ENCODE measurements at places on chromosomes 16 and 17.

DNA sequence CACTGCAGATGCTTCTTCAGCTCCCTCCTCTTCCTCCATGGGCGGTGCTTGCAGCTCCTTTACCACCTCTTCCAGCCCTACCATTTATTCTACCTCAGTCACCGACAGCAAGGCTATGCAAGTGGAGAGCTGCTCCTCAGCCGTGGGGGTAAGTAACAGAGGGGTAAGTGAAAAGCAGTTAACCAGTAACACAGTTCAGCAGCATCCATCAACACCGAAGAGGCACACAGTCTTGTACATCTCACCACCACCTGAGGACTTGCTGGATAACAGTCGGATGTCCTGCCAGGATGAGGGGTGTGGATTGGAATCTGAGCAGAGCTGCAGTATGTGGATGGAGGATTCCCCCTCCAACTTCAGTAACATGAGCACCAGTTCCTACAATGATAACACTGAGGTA, 79.3 kb downstream of the NQO1 start:
- DNase-seq, result no peak

DNA sequence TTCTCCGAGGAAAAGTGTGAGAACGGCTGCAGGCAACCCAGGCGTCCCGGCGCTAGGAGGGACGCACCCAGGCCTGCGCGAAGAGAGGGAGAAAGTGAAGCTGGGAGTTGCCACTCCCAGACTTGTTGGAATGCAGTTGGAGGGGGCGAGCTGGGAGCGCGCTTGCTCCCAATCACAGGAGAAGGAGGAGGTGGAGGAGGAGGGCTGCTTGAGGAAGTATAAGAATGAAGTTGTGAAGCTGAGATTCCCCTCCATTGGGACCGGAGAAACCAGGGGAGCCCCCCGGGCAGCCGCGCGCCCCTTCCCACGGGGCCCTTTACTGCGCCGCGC, at the start of gene ERBB2:
Gene ERBB2 (plus strand): TSS at position 247 of the 330 bp plus-strand sequence. CDS start 175 bp downstream, outside the sequence.
- DNase-seq, result no peak

DNA sequence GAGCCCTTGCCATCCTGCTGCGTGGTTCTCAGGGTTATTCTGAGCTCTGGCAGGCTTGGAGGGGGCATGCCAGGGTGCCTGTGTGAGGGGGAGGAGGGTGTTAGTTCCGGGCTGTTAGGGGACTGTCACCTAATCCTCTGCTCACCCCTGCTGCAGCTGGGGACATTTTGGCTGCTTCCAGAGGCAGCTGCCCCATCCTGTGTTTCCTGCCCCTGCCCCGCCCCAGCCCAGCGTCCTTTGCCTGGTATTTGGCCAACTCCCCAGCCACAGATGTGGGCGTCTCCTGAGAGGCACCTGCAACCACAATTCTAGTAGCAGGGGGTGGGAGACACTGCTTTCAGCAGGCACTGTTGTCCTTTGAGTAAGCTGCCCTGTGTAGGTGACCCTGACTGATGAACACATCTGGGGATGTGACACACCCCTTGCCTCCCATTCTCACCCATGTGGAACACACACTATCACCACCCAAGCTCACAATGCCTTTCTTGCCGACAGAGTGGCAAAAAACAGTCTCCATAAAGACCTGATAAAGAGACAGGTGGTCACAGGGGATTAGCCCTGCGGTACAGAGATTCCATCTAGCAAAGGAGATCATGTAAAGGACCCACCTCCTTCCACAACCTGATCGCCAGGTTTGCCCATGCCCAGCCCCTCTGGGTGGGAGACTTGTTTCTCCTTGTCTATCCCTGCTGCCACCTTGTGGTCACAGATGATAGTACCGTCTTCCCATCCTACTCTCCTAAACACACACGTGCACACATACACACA, at the start of gene CHRNE:
Gene CHRNE (minus strand): TSS at position 48 of the 768 bp plus-strand sequence. CDS start 35 bp downstream, at position 13.
- peak; percentile 69 for DNase-seq

GRCh38 chr16:7316281-7316888, 16.3 kb upstream of the RBFOX1 start:
- DNase-seq, result no peak

GRCh38 chr17:45052052-45052772, 780 bp upstream of the DCAKD start:
- peak; percentile 48 for DNase-seq

- no peak for DNase-seq
These were observed 6.5 kb upstream of the SDK2 start for GRCh38 chr17:73650617-73651200.

DNA sequence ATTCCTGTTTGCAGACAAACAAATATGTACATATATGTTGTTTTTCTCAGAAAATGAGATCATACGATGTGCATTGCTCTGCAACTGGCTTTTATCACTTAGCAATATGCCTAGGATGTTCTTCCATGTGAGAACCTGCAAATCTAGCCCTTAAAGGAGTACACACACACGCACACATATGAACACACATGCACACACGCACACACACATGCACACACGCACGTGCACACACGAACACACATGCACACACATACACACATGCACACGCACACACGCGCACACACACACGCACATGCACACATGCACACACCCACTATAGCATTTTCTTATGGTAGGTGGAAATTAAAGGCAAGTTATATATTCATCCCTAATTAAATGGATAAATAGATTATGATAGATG, 8.1 kb upstream of the OR2C1 start:
- DNase-seq, result no peak

DNA sequence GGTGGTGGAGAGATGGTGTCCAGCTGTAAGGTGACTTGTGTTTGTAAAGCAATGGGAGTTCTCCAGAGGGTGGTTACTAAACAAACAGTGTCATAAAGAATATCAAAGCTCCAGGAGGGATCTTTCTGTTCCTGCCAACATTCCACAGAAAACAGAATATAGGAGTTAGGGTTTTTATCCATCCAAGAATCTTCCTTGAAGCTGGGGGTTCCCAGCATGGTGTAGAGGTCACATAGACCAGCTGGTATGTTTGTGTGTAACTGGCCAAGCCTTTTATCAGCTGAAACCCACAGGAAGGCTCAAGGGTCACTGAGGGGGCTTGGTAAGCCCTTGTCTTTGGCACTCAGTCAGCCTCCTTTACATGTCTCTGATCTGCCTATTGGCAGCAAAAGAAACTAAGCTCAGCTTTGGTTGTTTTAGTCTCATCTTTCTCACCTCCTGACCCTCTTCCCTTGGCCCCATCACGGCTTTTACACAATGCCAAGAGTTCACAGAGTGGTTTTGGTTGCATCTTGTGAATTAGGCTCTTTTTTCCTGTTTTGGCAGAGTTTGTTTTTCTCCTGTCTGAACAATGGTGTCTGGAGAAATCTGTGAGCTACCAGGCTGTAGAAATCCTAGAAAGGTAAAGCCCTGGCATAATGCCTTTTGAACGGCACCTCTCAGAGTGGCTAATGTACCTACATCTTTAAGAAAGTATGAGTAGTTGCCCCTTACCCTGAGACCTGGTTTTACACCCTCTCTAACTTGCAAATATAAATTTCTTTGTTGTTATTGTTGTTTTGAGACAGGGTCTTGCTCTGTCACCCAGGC, 4.6 kb downstream of the CNTD1 start:
- no peak for DNase-seq

GRCh38 chr16:66399930-66400329, 27.2 kb upstream of the BEAN1 start:
- no peak for DNase-seq

DNA sequence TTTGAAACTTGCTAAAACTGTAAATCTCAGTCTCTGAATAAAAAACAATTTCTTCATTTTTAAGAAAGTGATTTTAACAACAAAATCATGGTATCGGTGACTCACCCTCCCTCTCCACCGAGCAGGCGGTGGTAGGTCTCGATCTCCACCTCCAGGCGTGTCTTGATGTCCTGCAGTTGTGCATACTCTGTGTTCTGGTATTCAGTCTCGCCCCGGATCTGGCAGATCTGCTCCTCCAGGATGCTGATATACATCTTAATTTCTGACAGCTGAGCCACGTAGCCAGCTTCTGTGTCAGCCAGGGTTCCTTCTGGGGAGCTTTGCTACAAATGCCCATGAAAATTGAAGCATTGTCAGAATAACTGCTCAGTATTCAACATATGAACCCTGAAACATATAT, 15.4 kb upstream of the KRT24 start:
- DNase-seq, result no peak

DNA sequence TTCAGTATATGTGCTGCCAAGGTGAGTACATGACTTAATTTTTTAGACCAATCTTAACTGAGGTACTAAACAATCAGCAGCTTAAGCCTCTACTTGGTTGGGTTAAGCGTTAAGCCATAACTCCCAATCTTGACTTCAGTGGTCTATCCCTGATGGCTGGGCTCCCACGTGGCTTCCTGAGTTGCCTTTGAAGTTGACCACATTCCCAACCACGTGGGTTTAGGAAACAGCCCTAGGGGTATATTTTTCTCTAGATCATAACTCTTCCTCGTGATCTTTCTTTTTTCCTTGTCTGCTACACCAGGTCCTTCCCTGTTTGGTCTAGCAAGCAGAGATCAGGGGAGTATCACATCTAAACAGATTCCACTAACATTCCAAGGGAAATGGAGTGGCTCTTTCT, 20.1 kb upstream of the PIRT start:
- no peak for DNase-seq

- no peak for DNase-seq
These were observed 2.2 kb downstream of the HID1 start for GRCh38 chr17:74970395-74970794.

GRCh38 chr16:12188935-12189249, 212.4 kb downstream of the SNX29 start:
- no peak for DNase-seq

- DNase-seq, result no peak
These were observed 181.7 kb downstream of the MRTFB start for GRCh38 chr16:14252860-14253259.

DNA sequence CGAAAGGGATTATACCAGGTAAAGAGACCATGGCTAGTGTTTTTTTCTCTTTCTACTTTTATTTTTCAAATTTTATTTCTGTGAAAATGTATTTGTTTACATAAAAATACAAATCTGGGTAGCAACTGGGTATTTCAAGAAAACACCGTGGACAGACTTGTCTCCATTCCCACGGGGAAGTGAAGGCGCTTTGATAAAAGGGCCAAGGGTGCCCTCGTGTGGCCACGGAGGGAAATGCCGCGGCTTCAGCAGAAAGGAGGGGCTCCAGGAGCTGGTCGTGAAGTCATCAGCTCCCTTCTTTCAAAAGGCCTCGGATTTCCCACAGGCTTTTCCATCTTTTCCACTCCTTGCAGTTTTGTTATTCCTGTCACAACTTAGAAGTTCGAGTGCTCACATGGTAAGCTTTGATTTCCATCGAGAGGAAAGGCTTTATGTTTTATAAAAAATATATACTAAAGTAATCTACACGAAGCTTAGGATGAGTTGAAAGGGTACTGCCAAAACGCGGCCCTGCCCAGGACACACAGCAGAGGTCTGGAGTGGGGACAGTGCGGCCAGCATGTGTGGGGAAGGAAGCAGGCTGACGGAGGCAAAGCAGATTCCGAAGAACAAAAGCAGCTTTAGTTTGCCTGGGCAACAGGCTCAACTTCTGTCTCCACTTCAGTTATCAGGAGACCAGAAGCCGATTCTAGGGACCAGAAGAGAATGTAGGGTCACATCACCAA, 15.3 kb upstream of the MNT start:
- peak; percentile 89 for DNase-seq

GRCh38 chr17:40427002-40427491, 9.4 kb upstream of the TOP2A start:
- DNase-seq, result no peak

DNA sequence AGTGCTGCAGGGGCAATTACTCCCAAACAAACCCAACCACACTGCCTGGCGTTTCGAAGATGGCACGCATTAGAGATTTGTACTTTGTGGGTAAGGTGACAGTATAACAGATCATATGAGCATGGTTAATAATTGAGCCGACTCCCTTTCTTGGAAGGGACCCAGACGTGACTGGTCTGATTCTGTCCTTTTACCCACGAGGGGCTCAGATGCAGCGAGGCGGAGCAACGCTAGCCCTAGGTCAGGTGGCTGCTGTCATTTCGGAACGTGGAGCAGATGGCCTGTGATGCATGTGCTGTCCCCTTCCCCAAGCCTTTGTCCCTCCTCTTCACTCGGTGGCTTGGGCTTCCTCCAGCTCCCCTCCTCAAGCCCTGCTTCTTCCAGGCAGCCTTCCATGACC, 84.2 kb downstream of the SNX29 start:
- peak; percentile 6 for DNase-seq

- DNase-seq, result peak; percentile 77
These were observed 10.0 kb downstream of the GPR179 start for GRCh38 chr17:38333635-38334295.

- DNase-seq, result no peak
These were observed 434.0 kb upstream of the MON1B start for GRCh38 chr16:76756951-76757350.

DNA sequence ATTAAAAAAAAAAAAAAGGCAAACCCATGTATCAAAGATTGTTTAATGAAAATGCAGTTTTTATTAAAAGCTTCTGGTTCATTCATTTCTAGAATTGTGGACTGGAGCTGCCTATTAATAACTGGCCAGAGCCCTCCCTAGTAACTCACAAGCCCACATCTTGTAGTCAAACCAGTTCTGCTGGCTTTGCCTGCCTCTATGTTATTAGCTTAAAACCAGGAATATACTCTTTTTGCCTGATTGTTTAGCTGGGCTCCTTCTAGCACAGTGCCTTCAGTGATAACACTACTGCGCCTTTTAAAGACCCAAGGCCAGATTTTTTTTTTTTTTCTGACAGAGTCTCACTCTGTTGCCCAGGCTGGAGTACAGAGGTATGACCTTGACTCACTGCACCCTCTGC, 26.0 kb downstream of the TAC4 start:
- no peak for DNase-seq

DNA sequence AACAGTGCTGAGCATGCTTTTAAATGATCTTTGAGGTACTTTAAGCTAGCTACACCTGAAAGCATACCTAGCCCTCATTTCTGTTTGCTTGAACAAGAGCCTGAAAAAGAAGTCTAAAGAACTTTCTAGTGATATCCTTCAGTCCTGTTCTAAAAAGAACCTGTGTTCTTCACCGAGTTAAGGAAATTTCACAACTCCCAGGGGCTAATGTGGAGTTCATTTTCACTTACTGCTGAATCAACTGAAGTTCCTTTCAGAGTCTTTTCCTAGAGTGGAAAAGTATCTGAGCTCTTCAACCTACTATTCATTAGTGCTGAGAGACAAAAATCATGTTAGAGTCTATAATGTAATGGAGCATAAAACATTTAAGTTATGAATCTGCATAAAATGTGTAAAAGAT, 66.9 kb downstream of the CHD9 start:
- no peak for DNase-seq

GRCh38 chr16:13171313-13171712, 269.9 kb downstream of the SHISA9 start:
- no peak for DNase-seq

DNA sequence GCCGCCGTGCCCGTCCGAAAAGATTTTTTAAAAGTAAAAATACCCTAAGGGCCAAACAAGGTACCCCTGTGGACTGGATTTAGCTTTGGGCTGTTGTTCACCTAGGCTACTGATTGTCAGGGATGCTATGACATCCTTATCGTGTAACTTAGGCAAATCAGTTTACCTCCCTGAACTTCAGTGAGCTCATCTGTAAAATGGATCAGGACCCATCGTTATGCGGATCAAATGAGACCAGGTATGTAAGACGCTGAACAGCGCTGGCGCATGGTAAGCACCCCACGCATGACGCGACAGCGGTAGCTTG, 658 bp upstream of the ZNF771 start:
- DNase-seq, result no peak
